ENCODE measurements at places on chromosomes 12 and 14. TPM values are rescaled to one million over a fixed set of nuclear protein-coding genes. Genes with fewer than 3 reads are reported as not detected.

OTX2 gene
- total RNA-seq: not detected

PTPRB gene
- total RNA-seq: not detected

RPS6KA5 gene
- total RNA-seq: 29.8 TPM

FSCB gene
- total RNA-seq: not detected

- no peak for DNase-seq
Measured at GRCh38 chr14:98161356-98161755, 1110.6 kb downstream of the BCL11B start.

- DNase-seq: no peak
Measured at GRCh38 chr12:69653703-69654102, 43.0 kb upstream of the LRRC10 start.

- DNase-seq: no peak
Measured at GRCh38 chr12:131991816-131992430, 42.2 kb downstream of the EP400 start.

GRCh38 chr12:58566599-58566998, 353.7 kb downstream of the LRIG3 start:
- no peak for DNase-seq

DNA sequence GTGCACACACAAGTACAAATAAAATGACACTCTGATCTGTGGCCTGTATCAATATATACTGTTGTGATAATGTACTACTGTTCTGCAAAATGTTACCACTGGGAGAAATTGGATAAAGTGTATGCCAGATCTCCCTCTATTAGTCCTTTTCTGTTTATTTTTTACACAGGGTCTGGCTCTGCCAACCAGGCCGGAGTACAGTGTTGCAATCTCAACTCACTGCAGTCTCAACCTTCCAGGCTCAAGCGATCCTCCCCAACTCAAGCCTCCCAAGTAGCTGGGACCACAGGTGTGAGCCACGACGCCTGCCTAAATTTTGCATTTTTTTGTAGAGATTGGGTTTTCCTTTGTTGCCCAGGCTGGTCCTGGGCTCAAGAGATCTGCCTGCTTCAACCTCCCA, 1.9 kb downstream of the NT5DC3 start:
- DNase-seq: no peak

GRCh38 chr14:69819607-69820006, 22.6 kb upstream of the SLC10A1 start:
- DNase-seq: no peak

DNA sequence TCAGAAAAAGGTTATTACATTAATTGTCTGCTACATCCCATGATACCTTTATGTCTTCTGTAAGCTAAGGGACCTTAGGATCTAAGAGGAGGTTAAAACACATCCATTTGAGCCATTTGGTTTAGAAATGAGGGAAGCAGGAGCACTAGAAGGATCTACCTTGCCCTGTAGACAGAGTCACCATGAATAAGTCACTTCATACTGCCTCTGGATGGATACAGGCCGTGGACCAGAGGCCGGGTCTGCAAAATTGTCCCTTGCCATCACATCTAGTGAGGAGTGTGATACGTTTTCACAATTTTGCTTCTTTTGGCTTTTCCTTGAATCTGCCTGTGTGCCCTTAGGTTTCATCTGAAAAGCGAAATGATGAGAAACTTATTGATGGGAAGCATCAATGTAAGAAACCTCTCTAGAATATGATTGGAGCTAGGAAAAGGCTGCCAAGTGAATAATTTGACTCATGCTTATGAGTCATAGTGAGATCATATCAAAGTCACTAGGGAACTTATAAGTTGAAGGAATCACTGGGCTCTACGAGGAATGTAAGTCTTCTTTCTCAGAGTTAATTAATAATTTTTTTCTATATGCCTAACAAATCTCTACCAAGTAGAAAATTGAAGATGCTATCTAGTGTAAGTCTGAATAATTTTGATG, 10.8 kb downstream of the GLRX5 start:
- DNase-seq: no peak

DNA sequence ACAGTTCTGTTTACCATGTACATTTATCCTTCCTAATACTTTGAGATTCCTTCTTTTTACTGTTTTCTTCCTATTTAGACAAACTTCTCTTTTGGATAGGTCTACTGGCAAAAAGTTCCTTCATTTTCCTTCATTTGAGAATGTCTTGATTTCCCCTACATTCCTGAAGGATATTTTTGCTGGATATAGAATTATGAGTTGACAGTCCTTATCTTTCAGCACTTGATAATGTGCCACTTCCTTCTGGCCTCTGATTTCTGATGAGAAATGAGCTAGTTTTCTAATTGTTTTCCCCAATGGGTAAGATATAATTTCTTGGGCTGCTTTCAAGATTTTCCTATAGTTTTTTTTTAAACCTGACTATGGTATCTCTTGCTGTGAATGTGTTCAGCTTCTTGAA, 75.6 kb downstream of the CEP83 start:
- no peak for DNase-seq

- DNase-seq: no peak
Measured at GRCh38 chr14:93962701-93963601, 13.4 kb downstream of the ASB2 start.

DNA sequence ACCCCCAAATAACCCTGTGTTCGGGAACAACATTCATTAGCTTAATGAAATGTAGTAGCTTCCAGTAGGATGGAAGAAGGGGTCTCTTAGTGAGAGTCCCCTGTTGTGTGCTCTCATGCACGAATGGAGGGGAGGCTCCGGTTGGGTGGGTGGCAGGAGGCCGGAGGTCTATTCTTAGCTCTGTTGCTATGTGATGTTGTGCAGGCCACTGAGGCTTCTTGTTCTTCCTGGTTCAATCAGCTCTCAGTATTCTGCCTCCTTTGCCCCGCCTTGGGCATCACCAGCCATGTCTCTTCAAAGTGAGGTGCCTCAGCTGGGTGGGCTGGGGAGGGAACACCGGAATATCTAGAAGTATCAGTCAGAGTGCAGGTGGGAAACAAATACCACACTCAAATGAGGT, 50.8 kb downstream of the KCNA1 start:
- no peak for DNase-seq

- no peak for DNase-seq
Measured at GRCh38 chr12:54631551-54631950, 3.1 kb downstream of the LACRT start.

GRCh38 chr12:108815875-108816594, 41.3 kb downstream of the SSH1 start:
- DNase-seq: no peak

GRCh38 chr12:118498171-118498570, 121.8 kb downstream of the SUDS3 start:
- no peak for DNase-seq

- DNase-seq: no peak
Measured at GRCh38 chr12:89166525-89166934, 185.8 kb downstream of the DUSP6 start.

- no peak for DNase-seq
Measured at GRCh38 chr12:64099397-64099796, 122.7 kb downstream of the KICS2 start.

DNA sequence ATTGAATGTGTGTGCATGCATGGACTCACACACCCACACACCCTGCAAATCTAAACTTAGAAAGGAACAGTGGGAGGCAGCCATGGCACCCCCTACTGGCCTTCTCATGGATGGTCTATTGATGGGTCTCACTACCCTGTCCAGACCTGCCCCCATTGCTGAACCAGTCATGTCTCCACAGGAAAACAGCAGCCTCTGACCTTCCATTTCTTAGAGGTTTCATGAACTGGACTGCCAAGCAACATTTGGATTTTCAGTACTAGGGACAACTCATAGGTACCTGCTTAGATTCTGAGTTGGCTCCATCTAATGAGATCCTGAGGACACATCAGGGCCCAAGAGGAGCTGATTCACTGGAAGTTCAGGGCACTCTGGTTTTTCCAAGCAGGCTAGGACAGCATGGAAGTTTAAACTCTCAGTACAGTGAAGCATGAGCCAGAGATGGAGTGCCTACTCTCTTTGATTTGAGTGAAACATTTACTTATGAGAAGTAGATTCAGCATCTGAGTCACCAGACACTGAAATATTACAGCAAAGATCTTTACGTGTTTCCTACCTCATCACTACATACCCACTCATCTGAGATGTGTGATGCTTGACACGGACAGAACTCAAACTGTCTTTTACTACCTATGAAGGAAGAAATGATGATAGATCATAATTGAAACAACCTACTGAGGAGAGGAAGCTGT, 98.9 kb upstream of the PLEKHG7 start:
- no peak for DNase-seq

- no peak for DNase-seq
Measured at GRCh38 chr12:72349491-72349890, 77.3 kb downstream of the TRHDE start.

GRCh38 chr14:79369359-79370332, 841.7 kb downstream of the DIO2 start:
- no peak for DNase-seq

GRCh38 chr12:27779416-27779919, 565 bp upstream of the KLHL42 start:
- peak; percentile 28 for DNase-seq
